Stimulated activated CD4-positive, alpha-beta T cell treated with anti-CD3 and anti-CD28 coated beads, Interleukin-4, amount 100 ng/mL, for 4 hours (primary cell): ENCODE measurements at places on chromosomes 2 and 18.
A peak's percentile ranks its signal among the peaks of the same experiment; 100 is the strongest.

DNA sequence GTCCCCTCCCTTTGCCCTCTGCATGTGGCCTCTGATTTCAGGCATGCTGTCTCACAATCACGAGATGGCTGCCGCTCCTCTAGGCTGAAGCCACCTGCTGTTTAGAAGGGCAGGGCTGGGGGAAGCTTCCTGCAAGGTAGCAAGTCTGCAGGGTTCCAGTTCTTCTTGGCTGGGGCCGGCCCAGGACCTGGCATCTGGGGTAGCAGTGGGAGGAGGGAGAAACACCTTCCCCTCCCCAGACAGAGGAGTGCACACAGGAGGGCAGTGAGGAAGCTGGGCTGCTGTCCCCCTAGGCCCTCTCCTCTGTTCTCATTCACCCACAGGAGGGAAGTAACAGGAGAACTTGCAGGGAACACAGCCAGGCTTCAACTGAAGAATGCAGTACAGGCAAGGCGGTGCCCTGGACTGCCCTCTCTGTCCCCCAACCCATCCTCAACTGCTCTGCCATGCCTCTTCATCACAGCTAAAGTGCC is 345.9 kb upstream of the HS6ST1 start:
- no peak for DNase-seq

- DNase-seq: no peak
Observed at GRCh38 chr2:238921259-238921658, 73.4 kb downstream of the TWIST2 start.

- no peak for DNase-seq
Observed at GRCh38 chr2:112006076-112006410, 49.0 kb upstream of the TMEM87B start.

- DNase-seq: no peak
Observed at GRCh38 chr2:182933629-182934028, 67.2 kb upstream of the FRZB start.

DNA sequence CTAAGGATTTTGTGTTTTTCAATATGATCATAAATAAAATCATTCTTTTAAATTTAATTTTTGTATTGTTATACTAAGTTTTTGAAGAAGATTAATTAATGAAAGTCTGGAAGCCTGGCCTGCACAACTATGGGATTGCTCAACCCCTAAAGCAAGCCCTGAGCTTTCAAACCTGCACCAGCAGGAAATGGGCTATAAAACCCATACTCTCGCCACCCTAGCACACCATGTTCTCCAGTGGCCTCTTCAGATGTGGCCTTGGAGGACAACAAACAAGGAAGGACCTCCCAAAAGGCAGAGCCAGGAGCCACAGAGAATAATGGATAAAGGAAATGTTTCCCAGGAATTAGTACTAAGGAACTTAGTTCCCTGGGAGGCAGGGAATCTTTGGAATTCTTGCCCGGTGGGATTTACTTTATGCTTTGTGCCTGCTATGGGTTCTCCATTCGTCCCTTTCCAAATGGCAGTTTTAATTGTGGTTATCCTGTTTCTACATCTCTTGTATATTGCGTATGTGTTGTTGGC is 212.5 kb downstream of the ZFP36L2 start:
- DNase-seq: no peak

DNA sequence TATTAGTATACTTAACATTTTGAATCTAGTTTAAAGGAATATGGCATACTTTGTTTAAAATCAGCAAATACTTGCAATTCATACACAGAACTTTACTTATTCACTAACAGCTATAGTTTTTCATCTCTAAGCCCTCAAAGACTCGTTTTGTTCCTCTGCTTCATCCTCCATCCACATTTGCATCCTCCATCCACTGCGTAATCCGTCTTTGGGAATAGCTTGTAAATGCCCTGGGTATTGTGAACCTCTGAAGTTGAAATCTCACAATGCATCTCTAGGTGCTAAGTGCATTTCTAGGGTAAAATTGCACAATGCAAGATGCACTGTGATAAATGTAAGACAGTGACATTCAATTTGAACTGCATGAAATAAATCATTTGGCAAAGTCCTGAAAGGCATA is 115.8 kb upstream of the CDCA7 start:
- DNase-seq: no peak

DNA sequence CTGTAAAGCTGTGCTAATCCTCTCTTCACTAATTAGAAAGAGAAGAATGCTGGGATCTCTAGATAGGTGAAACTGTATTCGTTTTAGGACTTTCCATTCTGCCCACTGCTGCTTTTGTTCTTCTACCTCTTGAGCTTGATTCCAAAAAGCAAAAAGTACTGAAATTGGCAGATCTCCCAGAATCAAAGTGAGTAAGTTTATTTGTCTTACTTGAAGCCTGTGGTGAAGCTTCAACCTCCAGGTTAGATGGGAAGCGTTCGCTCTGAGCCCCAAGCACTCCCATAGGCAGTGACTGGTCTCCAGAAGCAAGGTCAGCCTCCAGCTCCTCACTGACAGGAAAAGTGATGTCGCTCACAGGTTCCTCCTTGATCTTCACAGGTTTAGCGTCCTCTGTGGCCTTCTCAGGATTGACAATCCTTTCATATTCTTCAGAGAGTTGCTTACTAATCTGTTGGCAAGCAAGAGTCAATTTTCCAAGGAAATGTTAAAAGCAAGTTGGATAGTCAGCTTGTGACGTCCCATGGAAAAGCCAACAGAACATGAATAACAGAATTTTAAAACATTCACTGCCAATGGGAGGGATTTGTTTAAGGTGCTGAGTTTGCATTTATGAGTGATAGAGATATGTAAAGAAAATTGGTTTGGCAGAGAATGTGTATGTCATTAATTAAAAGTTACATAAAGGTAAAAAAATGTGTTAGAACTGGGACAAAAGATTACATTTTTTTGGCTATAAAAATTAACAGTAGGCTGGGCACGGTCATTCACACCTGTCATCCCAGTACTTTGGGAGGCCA is 8.1 kb downstream of the SUPT7L start:
- no peak for DNase-seq

GRCh38 chr18:58863539-58864145 is 1.0 kb upstream of the ZNF532 start:
- peak; percentile 37 for DNase-seq

GRCh38 chr2:26298638-26299393 is 47.1 kb upstream of the SELENOI start:
- DNase-seq: no peak

DNA sequence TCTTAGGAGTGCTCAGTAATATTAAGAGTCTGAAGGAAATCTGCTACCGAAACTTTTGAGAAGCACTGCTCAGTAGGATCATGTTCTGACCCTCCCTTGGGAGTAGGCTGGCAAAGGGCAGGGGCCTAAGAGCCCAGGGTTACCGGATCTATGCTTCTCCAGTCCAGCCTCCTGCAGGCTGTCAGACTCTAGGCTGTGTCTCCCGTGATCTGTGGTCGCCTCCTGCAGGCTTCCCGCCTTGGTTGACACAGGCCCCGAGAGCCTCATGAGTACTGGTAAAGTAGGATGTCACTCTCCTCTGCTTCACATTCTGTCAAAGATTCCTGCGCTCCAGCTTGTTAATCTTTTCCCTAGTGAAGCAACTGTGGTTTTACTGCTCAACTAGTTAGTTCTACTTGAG is 647.8 kb upstream of the RAB6C start:
- DNase-seq: no peak

DNA sequence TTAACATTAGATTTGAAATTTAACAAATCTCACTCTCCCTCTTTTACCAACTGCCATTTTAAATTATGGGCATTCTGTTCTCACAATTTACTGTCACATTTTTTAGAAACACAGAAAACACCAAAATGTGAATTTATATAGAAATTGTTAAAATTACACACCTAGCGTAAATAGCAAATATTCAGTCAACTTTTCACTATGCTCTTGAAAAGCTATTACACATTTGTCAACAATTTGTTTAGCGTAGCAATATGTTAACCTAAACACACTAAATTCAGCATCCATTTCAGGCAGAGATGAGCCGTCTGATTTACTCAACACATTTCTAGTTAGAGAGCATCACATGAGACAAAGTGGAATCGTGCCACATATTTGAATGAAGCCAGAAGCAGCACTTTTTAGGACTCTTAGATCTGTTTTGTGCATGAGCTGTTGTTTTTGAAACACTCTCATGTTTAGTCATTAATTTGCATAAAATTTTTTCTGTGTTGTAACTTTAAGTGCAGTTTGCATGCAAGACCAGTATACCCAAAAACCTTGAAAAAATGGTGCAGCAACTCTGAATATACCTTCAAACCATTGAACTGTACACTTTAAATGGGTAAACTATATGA is 8.2 kb downstream of the TTC32 start:
- DNase-seq: no peak

GRCh38 chr2:233053928-233054784 is 6.0 kb upstream of the INPP5D start:
- DNase-seq: peak; percentile 53

GRCh38 chr2:173457366-173457765 is 102.7 kb downstream of the CDCA7 start:
- no peak for DNase-seq

DNA sequence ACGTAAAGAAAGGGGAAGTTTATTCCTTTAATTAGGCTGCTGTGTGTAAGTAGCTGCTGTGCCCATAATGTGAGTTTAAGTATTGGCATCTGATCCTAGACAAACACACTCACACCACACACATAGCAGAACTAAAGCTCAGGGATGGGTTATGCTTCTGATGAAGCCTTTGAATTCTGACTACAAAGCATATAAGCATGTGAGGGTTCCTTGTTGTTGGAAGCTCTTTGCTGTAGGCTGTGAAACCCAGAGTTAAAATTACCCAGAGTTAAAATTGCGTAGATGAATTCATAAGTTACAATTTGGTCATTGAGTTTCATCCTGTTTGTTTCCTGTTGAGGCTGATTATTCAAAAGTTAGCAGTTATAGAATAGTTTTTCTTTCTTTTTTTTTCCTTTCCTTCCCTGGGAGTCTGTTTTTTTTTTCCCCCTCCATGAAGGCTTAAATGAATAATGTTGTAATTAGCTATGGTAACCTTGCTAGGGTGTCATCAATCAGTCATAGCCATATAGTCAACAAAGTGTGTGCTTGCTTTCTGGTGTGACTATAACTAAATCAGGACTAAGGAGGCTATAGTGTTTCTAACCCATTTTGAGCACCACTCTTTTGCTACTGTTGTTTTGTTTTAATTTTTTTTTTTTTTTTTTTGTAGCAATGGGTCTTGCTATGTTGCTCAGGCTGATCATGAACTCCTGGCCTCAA is 426.1 kb downstream of the PARD3B start:
- DNase-seq: no peak
